ENCODE measurements at places on chromosomes 5 and 9. TPM values are rescaled to one million over a fixed set of nuclear protein-coding genes. Genes with fewer than 3 reads are reported as not detected.

The IL3 gene
- 1.6 TPM for total RNA-seq

The RMRP gene
- total RNA-seq = 10,678 TPM

The HAPLN1 gene
- total RNA-seq = not detected

The EPB41L4B gene
- 0.18 TPM for total RNA-seq

The MRPS2 gene
- total RNA-seq = 37.5 TPM

The CCDC180 gene
- 5.1 TPM for total RNA-seq

The ADAMTSL1 gene
- not detected for total RNA-seq

The FSD1L gene
- total RNA-seq = 7.8 TPM

The SOHLH1 gene
- total RNA-seq = not detected

The OR13C8 gene
- not detected for total RNA-seq

The XRCC4 gene
- total RNA-seq = 10.5 TPM

The LCN9 gene
- not detected for total RNA-seq

The GRM6 gene
- total RNA-seq = not detected

The C7 gene
- not detected for total RNA-seq

Data from activated CD4-positive, alpha-beta memory T cell treated with anti-CD3 and anti-CD28 coated beads, Interleukin-2, amount 10 ng/mL, durations not matched to agents 7 days and 5 days (primary cell).